Activated CD8-positive, alpha-beta T cell treated with anti-CD3 and anti-CD28 coated beads, Interleukin-2, amount 10 ng/mL, durations not matched to agents 7 days and 5 days (primary cell): ENCODE measurements at places on chromosomes 11 and 22. TPM values are rescaled to one million over a fixed set of nuclear protein-coding genes. Genes with fewer than 3 reads are reported as not detected.

DNA sequence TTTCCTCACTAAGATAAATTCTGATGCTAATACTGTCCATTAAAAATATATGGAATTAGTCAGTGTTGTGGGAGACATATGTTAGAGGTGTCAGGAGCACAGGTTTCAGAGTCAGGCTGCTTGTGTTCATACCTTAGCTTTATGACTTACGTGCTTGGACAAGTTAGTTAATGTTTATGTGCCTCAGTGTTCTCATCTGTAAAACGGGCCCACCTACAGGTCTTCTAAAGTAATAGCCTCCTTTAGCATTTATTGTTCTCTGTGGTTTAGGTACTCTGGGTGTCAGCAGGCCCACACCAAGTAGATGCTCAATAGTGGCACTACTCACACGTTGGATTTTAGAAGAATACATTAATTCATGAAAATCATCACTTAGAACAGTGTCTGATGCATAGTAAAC, 308.7 kb upstream of the ZC3H12C start:
- no peak overlapping the region for H3K27ac ChIP-seq
- H3K4me3 ChIP-seq: no peak overlapping the region
- no peaks in the 10 kb centered on the region for H3K36me3 ChIP-seq
- H3K4me1 ChIP-seq: no peaks in the 10 kb centered on the region

GRCh38 chr11:117225553-117226170, 6.2 kb downstream of the PCSK7 start:
- no peaks in the 10 kb centered on the region for H3K27me3 ChIP-seq
- DNase-seq: no peak
- no peak overlapping the region for H3K4me3 ChIP-seq
- H3K27ac ChIP-seq: no peak overlapping the region
- H3K36me3 ChIP-seq: peaks cover 73% of the 10 kb centered on the region
- H3K4me1 ChIP-seq: peaks cover 37% of the 10 kb centered on the region

DNA sequence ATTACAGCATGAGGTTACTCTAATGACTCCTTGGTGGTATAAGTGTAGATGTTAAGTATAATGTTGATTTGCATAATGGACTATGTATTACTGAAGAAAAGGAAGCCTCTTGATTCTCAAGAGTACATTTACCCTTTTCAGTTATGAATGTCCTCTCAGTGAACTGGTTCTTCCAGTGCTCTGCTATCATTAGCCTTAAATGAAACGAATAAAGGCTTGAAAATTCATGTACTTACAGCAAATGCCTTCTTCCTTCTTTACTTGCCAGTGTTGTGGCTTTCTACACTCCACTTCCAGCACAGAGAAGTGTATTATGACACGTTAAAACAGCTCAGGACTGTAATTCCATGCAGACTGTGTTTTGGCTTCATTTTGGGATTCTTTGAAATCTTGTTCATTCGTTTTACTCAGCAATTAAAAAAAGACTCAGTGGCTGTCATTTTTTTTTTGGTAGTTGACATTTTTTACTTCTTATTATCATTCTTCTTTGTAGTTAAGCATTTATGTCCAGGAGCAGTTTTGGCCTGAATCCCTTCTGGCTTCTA, 96.9 kb downstream of the MTMR3 start:
- no peaks in the 10 kb centered on the region for H3K27me3 ChIP-seq
- H3K27ac ChIP-seq: no peak overlapping the region
- no peaks in the 10 kb centered on the region for H3K4me1 ChIP-seq
- no peak overlapping the region for H3K4me3 ChIP-seq
- no peak for DNase-seq
- peaks cover 7% of the 10 kb centered on the region for H3K36me3 ChIP-seq

The RBMXL2 gene
- total RNA-seq: not detected

The LMO1 gene
- not detected for total RNA-seq

The MYRF gene
- total RNA-seq: 2.8 TPM
